ENCODE measurements at places on chromosomes 7 and 10.

- DNase-seq, result no peak
Measured at GRCh38 chr10:129307141-129307540, 159.9 kb upstream of the MGMT start.

GRCh38 chr10:10528563-10528910 is 489.1 kb upstream of the CELF2 start:
- DNase-seq, result no peak

DNA sequence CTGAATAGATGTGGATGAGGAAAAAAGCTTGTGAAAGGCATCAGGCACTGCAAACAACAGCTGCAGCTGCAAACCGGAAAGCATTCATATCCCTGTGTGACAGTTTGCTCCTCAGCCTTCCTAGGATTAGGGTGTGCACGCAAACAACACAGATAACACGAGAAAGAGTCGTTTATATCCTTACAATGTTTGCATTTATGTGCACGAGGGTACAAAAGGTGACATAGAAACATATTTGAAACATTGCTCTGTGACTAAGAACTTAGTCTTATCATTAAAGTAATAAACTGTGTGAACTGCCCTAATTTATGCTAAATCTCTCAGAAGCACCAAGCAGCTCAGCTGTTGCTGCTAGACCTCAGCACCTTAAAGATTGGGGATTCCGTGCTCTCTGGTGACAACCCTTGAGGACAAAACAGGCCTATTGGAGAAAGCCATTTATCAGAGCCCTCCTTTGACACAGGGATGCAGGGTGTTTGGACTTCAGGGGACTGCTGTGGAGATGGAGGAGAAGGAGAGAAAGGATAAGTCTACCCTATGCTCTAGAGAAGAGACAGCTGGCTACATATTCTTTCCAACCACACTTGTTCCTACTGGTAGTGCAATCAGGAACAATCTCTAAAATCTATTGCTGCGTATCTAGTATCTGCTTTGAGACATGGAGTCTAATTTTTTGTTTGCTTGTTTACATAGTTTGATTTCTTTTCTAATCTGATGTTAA is 176.2 kb downstream of the GNAT3 start:
- no peak for DNase-seq

DNA sequence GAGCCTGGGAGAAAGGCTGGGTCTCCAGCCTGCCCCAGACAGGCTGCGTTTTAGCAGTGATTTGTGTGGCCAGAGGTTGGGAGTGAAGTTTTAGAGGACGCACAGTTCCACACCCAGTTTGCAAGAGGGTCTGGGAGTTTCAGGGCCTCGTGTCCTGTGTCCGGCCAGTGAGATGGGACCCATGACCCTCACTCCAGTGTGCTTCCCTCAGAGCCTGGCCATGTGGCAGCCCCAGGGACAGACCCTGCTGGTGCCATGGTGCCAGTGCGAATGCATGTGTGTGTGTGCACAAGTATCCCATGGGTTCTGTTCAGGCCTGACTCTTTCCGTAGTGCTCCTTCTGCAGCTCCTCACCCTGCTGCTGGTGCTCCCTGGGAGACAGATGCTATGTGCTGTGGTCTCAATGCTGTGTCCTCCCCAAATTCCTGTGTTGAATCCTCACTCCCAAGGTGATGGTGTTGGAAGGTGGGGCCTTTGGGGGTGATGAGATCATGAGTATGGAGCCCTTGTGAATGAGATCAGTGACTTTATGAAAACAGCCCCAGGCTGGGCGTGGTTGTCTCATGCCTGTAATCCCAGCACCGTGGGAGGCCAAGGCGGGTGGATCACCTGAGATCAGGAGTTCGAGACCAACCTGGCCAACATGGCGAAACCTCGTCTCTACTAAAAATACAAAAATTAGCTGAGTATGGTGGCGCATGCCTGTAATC is 16.5 kb downstream of the ECHDC3 start:
- no peak for DNase-seq

DNA sequence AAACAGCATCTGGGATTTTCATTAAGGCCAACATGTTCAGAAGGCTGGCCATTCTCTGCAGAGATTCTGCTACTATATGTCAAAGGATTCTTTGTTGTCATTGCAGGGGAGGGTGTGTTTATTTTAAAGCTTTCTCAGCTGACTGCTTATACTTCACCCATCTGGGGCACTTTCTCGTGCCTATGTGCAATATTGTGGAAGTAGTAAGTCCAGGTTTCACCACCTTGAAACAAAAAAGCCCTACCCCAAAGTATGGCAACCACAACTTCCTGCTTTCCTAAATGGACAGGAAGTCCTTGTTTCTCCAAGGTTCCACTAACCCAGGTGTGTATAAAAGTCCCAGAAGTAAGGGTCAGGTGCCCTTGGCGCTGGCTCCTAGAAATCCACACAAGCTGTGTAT is 58.7 kb upstream of the COL1A2 start:
- no peak for DNase-seq

DNA sequence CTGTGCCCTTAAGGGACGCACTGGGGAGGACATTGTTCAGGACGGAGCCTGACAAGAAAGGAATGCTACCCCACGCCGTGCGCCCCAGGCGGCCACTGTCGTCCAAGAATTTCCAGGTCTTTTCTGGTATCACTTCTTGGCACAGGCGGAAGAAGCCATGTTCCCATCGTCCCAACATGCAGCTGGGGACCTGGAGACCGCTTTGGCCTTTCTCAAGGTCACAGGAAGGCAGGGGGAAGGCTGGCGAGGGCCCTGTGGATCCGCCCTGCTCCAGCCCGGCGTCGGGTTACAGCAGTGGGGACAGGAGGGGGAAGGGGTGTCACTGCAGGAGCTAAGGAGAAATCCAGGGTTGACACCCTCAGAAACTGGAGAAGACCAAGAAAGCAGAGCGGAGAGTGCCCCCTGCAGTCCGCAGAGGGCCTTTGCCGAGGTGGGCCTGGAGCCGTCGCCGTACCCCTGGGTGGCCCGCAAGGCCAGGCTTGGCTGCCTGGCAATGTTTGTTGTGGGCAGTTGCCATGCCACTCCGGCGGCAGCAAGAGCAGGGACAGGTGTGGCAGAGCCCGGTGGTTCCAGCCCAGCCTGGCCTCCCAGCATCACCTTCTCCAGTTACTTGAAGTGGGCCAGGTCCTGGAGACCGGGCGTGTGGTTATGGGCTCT is 104.1 kb downstream of the LHPP start:
- DNase-seq, result peak; percentile 44

GRCh38 chr10:35735412-35735811 is 93.3 kb upstream of the FZD8 start:
- DNase-seq, result no peak

- DNase-seq, result no peak
Measured at GRCh38 chr7:93821463-93821862, 69.1 kb downstream of the TFPI2 start.

- DNase-seq, result no peak
Measured at GRCh38 chr7:50982626-50983025, 199.9 kb upstream of the GRB10 start.

DNA sequence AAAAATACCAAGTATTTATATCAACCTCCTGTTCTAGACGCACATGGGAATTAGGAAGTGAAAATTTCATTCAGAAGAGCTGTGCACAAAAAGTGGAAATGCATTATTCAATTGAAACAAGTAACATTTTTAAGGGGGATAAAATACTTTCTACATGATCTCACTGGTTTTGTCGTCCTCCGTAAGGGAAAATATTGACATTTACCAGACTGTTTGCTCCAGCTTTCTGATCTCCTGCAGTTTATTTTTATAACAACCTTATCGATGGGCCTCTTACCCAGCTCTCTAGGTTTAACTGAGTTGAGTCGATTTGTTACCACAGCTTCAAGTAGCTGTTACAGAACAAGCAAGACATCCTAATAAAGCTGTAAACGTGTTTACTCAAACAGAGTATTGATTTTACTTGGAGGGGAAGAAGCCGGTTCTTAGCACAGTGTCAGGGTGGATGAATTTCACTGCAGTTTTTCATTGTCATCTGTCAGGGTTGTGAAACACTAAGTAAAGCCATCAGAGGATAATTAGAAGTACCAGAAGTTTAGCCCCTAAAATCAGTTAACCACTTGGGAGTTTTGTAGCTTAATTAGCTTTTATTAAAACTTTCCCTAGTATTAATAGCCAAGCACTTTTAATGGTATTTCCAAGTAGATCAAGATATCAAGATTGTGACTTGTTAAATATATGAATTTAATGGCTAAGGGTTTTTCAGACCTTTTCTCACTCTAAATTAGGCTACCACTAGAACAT is 142.6 kb upstream of the KAT6B start:
- DNase-seq, result no peak

DNA sequence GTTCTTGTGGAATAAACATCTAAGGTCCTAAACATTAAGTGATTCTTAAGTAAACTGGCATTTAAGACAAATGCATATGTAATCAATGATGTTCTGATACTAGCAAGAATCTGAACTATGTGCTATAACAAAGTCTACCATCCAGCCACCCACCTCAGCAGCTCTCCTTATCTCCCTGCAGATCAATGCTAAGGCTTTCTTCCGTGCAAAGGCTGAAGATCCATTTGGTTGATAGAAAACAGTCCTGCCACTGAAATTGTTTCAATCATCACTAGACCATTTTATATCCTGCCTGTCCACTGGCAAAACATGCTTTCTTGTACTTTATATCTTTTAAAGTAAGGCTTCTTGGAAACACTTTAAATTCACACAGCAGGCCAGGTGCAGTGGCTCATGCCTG is 6.3 kb upstream of the SMKR1 start:
- DNase-seq, result no peak

DNA sequence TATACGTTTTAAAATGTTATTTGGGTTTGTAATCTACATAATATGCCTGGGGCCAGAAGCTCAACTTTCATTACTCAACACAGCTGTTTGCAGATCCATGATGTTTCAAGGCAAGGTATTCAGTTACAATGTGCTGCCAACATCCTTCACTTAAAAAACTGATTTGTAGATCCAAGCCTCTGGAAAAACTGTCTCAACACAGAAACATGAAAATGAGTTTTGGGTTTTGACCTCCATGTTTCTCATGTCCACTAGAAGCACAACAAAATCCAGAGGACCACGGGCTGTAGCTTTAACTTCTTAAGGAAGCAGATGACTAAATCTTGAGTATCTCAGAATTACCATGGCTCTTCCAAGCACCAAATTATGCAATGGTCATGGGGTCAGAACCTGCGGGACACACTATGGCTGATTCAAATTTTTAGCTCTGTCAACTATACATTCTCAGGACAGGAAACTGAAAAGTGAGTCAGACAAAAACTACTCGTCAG is 247.1 kb upstream of the GRB10 start:
- no peak for DNase-seq
